ENCODE measurements at places on chromosomes 7 and 10.

GRCh38 chr7:12756821-12757220 is 69.4 kb downstream of the ARL4A start:
- no peak for DNase-seq

DNA sequence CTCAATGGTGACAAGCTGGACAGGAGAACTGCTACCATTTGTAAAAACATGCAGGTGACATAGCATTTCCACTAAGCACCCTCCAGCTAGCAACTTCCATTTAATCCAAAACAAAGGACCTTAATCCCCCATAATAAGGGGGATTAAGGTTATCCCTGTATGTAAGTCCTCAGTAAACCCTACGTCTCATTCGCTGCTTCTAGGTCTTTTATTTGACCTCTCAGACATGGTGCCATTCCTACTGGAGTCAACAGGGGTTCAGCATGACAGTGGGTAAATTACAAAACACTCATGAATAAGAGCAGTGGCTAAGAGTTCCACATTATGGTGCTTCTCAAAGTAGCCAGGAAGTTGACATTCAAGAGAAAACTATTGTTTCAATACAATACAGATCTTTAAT is 121.8 kb upstream of the CAV2 start:
- no peak for DNase-seq

DNA sequence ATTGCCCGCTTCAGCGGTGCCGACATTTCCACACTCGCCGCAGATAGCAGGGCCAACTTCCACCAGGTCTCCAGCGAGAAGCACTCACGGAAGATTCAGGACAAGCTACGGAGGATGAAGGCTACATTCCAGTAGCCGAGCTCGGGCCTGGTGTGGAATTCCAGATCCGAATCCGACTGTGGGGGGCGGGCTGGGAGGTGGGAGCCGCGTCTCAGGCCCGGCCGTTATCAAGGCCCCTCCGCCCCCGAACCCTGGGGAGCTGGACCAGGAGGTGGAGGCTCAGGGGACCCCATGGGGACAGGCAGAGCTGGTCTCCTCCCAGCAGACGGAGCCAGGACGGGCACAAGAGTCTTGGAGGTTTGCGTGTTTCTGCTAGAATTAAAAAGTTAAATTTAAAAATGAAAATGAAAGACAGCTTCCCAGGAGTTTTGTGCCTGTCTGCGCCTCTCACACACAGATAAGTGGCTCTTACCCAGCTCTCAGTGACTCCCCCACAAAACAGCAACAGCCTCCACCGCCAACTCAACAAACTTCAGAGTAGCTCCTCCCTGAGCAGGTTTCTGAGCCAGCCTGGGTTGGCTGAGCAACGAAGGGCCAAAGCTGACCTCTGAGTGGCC is 5.2 kb upstream of the UTF1 start:
- no peak for DNase-seq

DNA sequence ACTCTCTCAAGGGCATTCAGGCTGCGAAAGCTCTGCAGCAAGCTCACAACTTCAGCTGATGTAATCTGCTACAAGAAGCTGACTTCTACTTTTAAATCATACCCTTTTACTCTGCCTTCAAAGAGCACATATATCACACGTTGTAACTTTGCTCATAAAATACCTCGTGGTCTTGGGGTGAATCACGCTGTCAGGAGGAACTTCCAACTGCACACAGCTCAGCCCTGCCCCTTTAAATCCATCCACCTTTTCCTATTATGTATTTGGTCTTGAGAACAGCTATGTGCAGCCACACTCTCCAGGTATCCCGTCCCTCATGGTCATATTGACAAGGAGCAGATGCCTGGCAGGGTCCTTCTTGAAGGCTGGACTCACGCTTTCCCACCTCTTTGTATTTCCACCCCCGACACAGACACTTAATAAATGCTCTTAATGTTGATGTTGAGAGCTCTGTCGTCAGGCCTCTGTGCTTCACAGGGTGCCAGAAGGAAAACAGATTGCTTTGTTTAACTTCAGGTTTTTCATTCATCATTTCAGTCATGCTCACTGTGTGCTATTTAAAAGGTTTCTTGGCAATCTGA is 47.6 kb downstream of the ICA1 start:
- DNase-seq = no peak

DNA sequence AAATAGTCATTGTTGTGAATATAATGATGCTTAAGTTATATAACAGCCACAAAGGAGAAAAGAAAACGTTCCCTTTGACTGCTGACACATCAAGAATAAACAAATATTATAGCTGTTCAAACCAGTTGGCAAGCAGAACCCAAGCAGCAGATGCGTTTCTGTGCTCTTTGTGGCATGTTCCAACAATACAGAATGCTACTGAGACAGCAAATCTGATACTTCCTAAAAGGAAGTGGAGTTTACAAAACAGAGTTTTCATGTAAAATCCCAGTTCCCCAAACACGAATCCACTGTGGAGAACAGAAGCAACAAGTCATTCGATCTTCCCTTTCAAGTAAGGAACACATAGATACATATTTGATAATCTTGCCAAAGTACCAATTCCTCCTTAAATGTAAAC is 170.9 kb upstream of the ASAH2 start:
- DNase-seq = no peak

DNA sequence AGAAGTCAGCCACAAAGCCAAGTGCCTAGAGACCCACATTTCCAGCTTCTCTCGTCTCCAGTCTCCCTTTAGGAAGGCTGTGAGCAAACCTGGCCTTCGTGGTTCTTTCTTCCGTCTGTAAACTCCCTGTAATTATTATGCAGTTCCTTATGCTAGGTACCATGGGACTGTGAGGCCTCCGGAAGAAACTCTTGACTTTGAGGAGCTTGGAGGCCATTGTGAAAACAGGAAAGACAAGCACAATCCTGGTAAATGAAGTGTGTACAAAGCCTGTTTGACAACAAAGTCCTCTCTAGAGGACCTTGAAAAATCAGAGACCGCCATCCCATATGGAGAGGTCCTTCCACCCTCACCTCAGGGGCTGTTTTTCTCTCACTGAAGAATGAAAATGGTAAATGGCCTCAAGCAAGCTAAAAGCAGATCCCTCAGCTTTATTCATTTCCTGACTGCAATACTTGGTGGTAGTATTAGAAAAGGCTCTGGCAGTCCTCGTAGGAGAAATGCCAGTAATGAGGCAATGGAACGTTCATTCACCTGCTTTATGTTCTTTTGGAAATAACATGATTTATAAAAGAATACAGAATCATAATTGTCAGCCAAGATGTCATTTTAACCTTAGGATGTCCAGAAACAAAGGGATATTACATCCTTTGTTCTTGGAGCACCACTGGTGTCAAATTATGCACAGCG is 926.4 kb downstream of the LRMDA start:
- no peak for DNase-seq

- DNase-seq = no peak
These were observed 26.4 kb downstream of the ANXA8 start for GRCh38 chr10:47457528-47457820.

GRCh38 chr10:7428673-7429350 is 18.0 kb upstream of the SFMBT2 start:
- DNase-seq = no peak

DNA sequence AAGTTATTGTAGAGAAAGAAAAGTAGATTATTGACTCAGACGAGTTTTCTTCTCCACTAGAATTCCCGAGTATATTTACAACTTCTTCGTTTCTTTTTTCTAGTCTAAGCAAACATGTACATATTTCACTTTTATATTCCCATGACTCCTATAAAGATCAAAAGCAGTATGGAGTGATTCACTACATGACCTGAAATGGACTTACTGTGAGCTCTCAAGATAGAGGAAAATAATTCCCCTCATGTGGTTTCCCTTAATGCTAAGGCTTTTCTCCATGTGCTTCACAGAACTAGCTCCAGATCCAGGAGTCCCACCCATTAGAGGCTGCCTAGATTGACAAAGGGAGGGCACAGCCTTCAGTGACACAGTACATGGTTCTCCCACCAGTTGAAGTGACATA is 823.1 kb upstream of the LRRTM3 start:
- no peak for DNase-seq

DNA sequence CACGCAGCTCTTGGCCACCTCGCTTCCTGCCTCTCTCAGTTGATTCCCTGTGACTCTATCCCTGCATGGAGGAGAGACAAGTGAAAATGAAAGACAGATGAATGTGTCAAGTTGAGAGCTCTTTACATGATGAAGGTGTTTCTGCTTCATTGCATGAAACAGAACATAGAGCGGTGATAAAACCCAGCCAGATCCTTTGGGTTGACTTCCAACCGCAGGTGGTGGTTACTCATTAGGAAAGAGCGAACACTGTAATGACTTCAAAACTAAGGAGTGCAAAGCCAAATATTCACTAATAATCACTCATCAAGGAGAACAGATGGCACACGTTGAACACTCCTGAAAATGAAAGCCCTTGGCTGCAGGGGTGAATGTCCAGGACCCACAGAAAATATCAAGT is 31.8 kb upstream of the WDR11 start:
- DNase-seq = no peak

- no peak for DNase-seq
These were observed 35.4 kb downstream of the LRRC4 start for GRCh38 chr7:127995881-127996215.

DNA sequence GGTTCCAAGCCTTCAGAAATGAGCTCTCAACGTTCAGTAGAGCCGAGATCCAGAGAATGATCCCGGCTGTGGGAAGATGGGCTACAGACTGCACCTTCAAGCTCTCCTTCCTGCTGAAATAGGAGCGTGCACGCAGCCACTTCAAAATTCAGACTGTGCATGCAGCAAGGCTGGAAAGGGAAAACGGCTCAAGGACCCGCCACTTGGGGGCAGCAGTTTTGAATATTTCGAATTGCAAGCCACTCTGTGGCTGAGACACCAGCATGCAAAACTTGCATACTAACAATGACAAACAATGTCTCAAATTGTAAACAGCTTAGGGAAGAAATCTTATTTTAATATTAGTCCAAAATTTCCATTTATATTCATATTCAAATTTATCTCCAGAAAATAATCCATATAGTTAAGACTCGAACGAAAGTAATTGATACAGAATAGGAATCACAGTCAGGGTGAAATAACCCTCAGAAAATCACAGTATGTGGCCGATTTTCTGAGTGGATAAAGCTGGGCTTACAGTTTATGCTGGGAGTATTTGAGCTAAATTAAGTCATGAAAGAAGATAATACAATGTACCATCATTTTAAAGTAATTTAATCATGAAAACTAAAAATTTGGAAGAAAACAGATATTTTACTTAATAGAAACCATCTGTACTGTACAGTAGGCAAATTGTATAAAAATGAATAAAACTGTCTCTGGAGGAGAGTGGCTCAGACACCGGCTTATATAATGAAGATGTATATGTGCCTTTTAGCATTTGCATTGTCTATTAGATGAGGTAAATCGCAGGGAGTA is 137.9 kb upstream of the MKI67 start:
- peak; percentile 59 for DNase-seq

DNA sequence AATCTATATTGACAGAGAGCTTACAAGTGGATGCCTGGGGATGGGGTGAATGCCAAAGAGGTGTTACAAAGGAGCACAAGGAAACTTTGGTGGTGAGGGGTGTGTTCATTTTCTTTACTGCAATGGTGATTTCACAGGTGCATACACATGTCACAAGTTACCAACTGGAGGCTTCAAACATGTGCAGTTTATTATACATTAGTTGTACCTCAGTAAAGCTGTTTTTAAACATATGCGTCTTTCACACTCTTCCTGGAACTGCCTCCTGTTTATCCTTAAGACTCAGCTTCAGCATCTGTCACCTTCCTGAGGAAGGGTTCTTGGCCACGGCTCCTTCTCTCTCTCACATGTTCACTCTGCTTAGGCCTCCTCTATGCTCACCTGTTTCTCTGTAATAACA is 731.5 kb downstream of the PARD3 start:
- no peak for DNase-seq

- DNase-seq = no peak
These were observed 10.0 kb upstream of the BNIP3 start for GRCh38 chr10:131991726-131992125.

- no peak for DNase-seq
These were observed 69.5 kb upstream of the RSBN1L start for GRCh38 chr7:77626586-77627308.

DNA sequence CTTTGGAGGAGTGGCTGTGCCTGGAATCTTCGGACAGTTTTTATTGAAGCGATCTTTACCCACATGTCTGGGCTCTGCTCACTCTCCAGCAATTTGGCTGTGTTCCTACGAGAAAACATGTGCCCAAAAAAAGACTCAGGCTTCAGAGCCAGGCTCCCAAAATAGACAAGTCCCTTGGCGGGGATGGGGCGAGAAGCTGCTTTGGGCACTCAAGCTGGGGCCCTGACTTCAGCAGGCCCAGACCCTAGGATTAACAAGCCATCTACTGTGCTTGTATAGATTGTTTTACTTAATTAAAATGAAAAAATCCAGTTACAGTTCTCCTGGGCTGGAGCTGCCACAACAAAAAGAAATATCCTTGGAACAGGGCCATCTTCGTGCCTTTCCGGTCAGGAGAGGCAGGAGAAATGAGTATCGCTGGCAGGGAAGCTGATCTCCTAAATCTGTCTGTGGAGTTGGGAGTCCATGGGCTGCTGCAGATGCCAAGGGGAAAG is 51.4 kb upstream of the PDCD4 start:
- no peak for DNase-seq

DNA sequence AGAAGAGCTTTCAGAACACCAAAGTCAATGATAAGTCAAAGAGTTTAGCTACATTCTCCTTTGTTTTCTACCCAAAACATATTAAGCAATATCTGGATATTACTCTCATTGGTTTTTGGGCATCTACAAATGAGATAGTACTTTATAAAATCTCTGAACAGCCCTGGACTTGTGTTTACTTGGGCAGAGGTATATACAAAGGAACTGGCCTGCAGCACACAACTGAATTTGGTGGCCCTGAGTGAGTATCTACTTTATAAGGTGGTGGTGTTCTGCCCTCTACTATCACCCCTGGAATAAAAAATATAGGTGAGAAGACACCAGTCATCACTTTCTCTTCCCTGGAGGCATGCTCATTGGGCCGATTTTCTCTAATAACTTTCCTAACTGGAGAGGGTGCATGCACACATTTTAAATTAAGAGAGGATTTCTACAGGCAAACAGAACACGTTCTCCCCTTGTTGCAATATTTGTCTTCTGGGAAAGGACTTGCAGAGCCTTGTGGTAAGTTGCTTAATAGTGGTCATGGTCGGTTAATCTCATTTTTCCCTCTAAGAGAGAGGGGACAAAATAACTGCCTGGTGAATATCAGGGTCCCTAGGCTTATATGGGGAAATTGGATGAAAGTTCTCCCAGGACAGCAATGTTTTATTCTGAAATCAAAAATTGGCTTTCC is 41.1 kb downstream of the OTUD1 start:
- DNase-seq = no peak

GRCh38 chr10:48667960-48668590 is 16.6 kb upstream of the WDFY4 start:
- DNase-seq = no peak

- no peak for DNase-seq
These were observed 121.5 kb downstream of the SNX10 start for GRCh38 chr7:26413007-26413691.

Measured in activated CD4-positive, alpha-beta T cell treated with anti-CD3 and anti-CD28 coated beads, Interleukin-10, Interleukin-2, amounts not matched to agents 100 ng/mL and 50 ng/mL, durations not matched to agents 16 hours and 8 hours (primary cell).